Testis (tissue), 5 donors: ENCODE measurements at places on chromosomes 12 and 14. TPM values are rescaled to one million over a fixed set of nuclear protein-coding genes. Genes with fewer than 3 reads are reported as not detected.

DNA sequence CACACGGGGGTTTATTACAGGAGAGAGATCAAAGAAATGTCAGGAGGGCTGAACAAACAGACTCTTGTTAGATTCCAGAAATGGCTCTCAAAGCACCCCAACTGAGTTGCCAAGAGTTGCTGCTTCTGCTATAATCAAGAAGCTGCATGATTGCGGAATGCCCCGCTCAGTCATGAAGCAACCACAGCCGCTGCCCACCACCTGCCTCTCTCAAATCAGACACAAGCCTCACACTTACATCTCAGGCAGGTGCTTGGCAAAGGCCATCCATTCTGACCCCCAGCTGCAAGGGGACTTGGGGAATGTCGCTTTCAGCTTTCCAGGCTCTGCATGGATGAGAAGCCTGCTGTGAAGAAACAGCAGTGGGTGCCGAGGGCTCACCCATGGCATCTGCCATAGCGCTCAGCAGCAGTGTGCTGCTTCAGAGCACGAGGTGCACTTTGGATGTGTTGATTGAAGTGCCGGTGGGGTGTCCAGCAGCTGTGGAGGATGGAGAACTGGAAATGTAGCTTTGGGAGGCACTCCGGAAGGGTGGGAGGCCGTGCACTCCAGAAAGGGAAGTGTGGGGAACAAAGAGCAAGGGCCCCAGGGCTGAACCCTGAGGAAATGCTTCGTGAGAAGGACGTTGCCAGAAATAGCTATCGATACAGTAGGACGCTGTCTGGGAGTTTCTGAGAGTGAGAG is 37.7 kb downstream of the LRRC74A start:
- peak; percentile 30 for DNase-seq

DNA sequence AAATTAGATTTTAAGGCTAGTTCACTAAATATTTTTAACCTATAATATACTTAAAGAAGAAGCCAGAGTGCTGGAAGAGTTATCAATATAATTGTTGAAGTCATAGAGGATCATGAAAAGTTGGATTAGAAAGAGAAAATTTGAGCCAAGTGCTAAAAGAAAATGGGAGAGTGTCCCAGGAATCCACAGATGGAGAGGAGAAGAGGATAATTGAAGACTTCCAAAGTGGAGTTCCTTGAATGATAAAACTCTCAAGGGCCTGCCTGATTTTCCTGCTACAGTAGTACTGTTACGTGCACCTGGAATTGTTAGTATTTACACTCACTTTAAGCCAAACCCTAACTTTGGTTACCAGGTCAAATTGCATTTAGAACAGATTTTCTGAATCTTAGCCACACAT is 113.2 kb downstream of the MSRB3 start:
- no peak for DNase-seq

DNA sequence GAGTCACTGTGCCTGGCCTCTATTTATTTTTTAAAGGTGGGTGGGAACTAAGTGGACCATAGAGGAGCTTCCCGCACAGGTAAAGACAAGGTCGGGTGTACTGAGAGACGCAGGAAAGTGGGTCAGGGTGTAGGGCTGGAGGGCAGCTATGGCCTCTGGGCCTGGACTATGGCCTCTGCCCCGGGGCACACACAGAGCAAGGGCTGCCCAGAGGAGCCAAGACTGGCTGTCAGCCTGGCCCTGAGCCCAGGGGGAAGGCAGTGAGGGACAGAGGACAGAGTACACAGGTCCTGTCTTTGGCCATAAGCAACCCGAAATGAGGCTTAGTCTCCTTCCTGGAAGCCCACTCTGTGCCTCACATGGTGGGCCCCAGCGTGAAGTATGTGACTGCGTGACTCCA is 102.1 kb upstream of the PRB2 start:
- DNase-seq, result no peak

Gene CPNE6
- 0.71 TPM for total RNA-seq

Gene L3HYPDH
- total RNA-seq, result 63.2 TPM

- DNase-seq, result no peak
These were observed 45.2 kb upstream of the APPL2 start for GRCh38 chr12:105280966-105281693.

- DNase-seq, result no peak
These were observed 796 bp upstream of the POP5 start for GRCh38 chr12:120581998-120582397.

DNA sequence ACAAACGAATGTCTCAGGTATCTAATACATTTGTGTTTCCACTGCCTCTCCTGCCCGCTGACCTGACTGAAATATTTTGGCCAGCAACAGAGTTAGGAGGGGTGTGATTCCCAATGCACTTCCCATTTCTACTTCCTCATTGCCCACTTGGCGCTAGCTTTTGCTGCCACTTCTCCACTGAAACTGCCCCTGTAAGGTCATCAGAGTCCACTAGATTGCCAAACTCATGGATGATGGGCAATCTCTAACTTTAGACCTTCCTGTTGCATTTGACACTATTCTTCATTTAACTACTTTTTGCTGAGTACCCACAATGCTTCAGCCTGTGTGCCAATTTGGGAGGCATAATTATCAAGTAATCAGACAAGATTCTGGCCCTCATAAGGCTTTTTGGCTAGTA is 40.8 kb downstream of the GPR65 start:
- DNase-seq, result no peak

Gene SERPINA9
- total RNA-seq, result not detected

Gene SCNN1A
- total RNA-seq, result 22.7 TPM

Gene C12orf43
- total RNA-seq, result 16.5 TPM

DNA sequence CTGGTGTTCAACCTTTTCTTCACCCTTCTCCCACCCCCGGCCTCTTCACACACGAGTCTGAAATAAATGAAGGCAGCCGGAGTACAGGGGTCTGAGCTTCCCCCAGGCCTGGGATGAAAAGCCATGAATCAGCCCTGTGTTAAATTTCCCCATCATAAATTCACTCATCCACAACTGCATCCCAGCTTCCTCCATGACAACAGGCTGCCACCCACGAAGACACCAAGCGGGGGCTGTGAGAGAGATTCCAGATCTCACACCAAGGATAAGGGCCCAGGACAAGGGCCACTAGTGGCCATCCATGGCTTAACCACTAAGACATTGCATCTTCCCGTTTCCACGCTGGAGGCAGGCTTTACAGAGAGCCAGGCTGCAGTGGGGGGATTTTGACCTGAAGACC is 93.9 kb upstream of the NCOR2 start:
- DNase-seq, result no peak

- DNase-seq, result no peak
These were observed 41.8 kb downstream of the EFCAB11 start for GRCh38 chr14:89912667-89913211.

GRCh38 chr12:54975272-54975671 is 9.3 kb downstream of the TESPA1 start:
- DNase-seq, result no peak
